ENCODE measurements at places on chromosomes 2 and 18. TPM values are rescaled to one million over a fixed set of nuclear protein-coding genes. Genes with fewer than 3 reads are reported as not detected.

GRCh38 chr2:152701198-152701597, 16.1 kb downstream of the PRPF40A start:
- no peak for DNase-seq

- DNase-seq = peak; percentile 67
These were observed 1.4 kb downstream of the PPM1G start for GRCh38 chr2:27407798-27408491.

DNA sequence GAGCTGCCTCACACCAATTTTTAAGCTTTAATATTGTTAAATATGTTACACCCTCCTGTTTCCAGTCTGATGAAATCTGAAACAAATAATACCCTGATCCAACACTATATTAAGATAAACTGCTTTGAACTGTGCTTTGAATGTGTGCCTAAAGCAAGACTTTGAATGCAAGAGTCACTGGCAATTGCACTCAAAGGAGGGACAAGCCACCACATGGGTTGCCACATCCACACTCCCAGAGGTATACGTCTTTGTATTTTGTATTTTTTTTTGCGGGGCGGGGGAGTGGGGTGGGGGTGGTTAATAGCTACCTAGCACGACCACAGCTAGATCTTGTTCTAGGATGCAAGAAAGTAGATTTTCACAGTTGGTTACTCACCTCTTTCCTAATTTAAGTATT, 1.8 kb upstream of the ZEB2 start:
- no peak for DNase-seq

DNA sequence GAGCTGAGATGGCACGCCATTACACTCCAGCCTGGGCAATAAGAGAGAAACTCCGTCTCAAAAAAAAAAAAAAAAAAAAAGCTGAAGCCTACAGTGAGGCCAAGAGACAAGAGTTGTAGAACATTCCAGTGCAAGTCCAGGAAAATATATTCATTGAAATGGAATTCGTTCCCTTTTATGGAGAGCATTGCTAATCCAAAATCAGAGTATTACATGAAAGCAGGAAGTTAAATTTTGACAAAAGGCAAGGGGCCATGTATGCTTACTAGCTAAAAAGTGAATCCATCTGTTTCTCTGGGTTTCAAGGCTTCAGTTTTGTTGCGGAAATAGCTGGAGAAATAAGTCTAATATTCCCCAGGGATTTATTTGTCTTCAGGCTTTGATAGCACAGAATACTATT, 471.7 kb downstream of the THSD7B start:
- no peak for DNase-seq

DNA sequence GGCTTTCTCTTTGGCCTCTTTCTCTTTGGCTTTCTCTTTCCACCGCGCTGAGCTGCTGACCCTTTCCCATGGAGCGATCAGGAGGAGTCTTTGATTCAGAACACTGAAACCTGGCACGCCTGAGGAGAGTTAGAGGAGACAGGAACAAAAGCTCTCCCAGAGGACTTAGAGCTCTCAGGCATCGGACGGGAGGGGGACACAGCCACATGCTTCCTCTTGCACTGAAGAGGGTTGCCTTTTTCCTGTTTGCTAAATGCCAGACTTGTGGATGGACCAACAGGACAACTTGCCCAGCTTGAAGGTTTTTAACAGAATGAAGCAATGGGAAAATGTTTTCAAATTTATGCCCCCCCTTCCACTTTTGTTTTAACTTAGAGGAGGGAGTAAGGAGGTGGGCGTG, 3.6 kb upstream of the PTPN18 start:
- no peak for DNase-seq

DNA sequence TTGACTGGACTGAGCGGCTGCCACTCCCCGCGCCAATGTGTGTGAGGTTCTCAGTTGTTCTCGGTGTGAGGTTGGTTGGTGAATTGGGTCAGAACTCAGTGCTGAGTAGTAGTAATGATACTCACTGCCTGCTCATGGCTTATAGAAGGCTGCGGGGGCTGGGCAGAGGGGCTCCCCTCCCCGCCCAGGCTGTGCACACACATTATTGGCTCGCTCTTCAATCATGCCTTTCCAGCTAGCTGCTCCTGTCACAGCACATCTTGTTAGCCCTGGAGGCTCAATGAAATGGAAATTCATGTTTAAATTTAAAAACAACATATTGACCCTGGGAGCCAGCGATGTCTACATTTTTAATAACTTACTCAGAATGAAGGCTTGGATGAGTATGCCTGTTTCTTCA, 152.8 kb downstream of the CELF4 start:
- no peak for DNase-seq

DNA sequence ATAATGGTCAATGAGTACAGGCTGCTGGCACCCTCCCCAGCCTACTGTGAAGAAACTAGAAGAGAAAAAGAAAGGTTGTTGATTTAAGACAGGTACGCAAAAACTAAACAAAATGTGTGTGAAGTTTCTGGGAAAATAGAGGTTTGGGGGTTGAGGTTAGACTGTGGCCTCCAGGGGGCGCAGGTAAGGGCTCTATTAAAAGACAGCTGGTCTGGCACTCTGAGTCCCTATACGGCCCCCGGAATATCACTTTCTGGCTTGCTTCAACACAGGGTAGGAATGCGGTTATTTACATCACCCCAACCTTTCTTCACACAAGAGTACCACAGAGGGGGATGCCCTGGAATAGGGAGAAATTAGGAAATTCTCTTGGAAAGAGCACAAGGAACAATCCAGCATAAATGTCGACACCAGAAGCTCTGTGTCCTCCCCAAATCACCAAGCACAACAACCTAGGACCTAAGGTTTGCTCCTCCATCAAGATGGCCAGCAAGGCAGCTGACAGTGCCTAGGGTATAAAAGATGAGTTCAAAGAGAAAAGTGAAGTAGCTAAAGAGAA, 480.8 kb upstream of the KLHL29 start:
- DNase-seq = no peak

Gene SKA1
- total RNA-seq = 2.9 TPM
